ENCODE measurements at places on chromosomes 3 and 15.

GRCh38 chr15:22930782-22931484 is 49.2 kb downstream of the CYFIP1 start:
- DNase-seq, result no peak

GRCh38 chr3:66077973-66078372 is 39.3 kb upstream of the MAGI1 start:
- DNase-seq, result no peak

DNA sequence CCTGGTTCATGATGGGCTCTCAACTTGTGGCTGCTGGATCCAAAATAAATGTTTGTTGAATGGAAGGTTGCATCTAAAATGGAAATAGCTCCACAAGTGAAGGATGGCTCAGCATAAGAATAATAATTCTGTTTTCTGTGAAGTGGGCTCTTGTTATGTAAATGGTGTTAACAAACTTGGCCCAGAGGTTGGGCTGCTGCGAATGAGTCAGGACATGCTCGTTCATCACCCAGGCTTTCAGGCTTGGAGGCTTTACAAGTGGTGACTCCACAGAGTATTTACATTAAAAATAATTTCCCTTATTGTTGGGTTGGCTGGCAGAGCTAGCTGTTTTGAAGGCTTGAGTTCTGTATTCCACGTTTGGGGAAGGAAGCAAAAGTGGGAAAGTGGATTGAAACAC is 60.5 kb downstream of the ITGB5 start:
- DNase-seq, result no peak

DNA sequence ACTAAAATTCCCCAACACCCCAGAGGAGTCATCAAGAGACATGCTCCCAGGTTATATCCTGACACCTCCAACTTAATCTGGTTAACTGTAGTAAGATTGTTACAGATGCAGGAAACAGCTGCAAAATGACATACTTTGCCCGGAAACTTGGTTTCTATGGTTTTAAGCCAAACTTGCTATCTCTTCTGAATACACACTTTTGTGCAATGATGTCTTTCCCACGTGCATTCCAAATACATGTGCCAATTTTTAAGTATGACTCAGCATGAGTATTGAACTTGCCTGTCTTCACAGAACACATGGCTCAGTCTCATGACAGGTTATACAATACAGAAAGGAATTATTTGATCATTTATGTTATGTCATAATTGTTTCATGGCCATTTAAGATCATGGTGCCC is 207.0 kb upstream of the DCBLD2 start:
- DNase-seq, result no peak

GRCh38 chr15:31869686-31870307 is 160.5 kb upstream of the CHRNA7 start:
- DNase-seq, result no peak

DNA sequence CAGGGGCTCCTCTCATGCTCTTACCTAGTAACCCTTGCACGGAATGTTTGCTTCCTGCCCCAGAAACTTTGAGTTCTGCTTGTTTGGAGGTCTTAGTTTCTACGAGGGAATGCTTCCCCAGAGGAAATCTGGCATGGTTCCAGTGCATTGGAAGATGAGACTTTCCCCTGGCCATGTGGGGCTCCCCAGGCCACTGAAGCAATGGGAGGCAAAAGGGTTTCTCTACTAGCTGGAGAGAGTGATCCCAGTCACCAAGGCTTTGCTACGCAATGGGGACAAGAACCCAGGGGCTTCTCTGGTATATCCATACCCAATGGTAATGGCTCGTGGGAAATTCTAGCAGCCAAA is 44.2 kb upstream of the RPL32 start:
- no peak for DNase-seq

Data from GM18507 (cell line).